ENCODE measurements at places on chromosomes 7 and 10.

DNA sequence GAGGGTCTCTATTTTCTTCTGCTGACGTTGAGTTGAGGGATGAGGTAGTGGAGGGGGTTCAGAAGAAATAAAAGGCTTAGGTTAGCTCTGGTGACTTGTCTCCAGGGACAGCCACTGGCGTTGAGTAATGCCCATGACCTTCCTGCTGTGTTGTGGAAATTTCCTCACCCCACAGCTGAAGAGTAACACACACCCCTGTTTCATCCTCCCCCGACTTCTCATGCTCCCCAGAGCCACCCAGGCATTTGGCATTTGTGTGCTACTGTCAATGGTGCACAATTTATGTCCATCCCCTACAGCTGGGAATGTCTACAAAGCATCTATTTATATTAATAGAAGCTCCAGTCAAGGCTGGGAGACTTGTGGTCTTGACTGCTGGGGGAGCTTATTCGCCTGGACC, 4.7 kb upstream of the TMEM72 start:
- no peak for DNase-seq

GRCh38 chr7:68414631-68415425, 1183.4 kb upstream of the AUTS2 start:
- no peak for DNase-seq

DNA sequence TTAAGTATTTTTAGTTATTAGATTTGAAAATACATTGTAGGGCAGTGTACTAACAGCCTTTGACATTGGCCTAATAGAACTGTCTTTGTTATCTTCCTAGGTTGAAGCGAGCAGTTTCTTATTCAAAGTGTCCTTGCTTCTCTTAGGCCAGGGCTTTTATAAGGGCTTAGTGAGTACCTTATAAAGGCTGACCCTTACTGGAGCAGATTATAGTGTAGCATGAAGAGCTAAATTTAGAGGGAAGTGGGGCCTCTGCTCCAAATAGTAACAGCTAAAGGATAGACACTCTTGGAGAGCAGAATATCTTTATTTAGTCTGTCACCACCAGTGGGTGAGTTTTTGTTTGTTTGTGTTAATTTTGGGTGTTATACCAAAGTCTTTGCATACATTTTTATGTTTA, 15.9 kb downstream of the BZW2 start:
- no peak for DNase-seq

DNA sequence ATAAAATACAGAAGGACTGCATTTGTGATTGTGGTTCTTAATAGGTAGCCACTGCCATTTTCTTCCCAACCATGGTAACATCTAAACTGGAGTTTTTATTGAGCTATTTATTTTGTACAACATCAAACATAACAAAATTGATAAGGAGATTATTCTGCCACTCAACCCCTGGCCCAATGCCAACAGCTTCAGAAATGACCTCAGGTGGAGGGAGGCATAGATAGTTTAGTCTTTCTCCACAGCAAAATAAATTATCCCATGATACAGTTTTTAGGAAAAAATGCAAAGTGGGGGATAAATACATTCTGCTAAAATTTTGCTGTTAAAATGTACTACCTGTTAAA, 57.6 kb downstream of the LRRTM3 start:
- no peak for DNase-seq

DNA sequence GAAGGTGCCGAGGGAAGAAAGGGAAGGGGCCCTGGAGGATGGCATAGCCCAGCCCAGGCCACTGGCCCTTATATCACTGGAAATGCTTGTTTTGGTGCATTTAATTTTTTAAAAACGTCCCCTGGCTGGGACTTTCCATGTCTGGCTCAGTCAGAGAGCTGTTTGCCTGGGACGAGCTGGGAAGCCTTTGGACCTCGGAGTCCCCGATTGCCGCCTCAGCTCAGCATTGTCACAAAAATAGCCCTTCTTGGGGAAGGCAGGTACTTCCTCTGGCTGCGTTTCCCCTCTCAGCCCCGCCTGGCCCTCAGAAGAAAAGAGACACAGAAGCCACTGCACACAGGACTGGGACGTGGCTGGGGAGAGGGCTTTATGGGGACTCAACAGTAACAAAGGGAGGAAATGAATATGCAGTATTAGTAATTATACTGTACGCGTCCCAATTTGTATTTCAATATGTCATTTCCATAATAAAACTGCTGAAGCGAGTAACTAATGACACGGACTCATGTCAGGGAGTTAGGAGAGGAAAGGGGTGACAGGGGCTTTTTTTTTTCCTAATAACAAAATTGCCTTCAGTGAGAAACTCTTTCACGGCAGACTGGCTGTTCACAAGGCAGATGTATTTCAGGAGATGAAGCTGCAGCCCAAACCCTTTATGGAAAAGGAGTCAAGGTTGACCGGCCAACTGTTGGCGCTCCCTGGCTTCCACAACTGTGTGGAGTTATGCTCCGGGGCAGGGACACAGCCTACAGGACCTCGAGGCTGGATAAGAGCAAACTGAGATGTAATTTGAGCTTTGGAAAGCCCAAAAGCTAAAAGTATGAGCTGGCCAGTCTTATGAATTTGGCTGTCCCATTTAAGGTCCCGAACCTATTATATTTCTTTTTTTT, 31.0 kb upstream of the MXI1 start:
- DNase-seq = no peak

DNA sequence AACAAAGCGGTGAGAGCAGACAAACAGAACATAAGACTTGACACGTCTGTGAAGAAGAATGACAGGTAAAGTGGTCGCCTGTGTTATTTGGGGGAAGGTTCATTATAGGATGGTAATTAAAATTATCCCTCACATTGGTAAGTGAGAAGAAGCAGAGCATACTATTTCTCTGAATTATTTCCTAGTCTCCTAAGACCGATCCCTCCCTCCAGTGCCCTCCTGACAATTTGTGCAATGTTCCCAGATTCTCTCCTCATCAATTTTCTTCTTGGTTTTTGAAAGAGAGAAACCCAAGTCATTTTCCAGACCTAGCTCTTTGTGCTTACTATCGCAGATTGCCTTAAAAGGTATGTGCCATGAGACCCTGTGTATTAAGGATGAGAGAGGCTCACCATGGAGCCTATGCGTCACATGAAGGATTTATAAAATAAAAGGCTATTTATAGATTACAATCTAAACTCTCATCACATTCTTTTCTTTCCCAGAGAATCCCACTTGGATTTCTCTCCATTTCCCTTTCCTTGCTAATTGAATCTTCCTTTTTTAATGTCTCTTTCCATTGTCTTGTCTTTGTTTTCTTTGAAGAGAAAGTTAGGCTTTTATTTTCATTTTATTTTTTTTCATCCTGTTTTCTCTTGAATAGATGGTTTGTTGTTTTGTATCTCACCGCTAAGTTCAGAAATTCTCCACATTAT, 112.0 kb downstream of the PPP1R3A start:
- DNase-seq = no peak

GRCh38 chr10:96415891-96416554, 57.2 kb upstream of the OPALIN start:
- no peak for DNase-seq

- DNase-seq = no peak
Observed at GRCh38 chr7:48355346-48355745, 184.1 kb downstream of the ABCA13 start.

GRCh38 chr7:117212969-117213877, 109.6 kb downstream of the WNT2 start:
- peak; percentile 9 for DNase-seq

- DNase-seq = no peak
Observed at GRCh38 chr10:44962870-44963738, 3.5 kb downstream of the RASSF4 start.

DNA sequence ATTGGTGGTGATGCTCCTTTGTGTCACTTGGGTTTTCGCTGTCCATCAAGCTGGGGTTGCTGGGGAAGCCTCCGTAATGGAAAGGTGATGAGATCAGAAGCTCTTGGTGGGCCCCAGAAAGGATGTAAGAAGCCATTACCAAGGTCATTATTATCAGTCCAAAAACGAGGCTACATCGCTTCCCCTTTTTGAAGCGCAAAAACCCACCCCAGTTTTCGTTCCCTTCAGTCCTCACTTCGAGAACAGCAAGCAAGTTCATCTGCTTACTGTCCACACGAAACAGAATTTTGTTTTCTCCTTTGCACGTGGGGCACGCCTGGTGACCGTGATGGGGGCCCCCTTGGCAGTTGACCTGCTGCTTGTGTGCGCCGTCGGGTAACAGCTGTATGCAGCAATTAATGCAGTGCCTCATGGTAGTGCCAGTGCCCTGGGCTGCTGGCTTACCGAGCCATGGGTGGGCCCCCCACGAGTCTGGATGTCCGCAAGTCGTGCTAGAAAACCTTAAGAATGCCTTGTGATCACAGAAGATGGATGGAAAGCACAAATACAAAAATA, 47.5 kb downstream of the CHST15 start:
- DNase-seq = no peak

DNA sequence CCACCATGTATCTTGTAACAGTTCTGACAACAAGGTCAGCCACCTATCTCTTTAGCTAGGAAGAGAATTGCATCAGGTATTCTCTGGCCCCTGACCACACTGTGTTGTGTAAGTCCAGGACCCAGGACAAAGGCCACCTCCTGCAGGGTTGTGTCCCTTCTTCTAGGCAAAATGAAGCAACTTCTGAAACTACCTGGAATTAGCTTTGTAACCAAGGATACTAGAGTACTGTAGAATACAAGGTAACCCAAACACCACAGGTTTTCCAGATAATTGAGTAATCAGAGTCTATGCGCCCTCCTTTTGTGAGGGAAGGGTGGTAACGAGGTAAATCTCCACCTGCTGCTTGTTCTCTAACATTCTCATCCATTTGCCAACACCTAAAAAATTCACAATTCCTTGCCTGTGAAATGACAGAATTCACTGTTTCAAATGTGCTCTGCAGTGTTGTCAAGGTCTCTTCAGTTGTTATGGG, 51.7 kb downstream of the SGMS1 start:
- DNase-seq = no peak

- DNase-seq = no peak
Observed at GRCh38 chr10:13536674-13537366, 8.0 kb upstream of the BEND7 start.

GRCh38 chr10:99368646-99369045, 39.5 kb downstream of the CNNM1 start:
- DNase-seq = no peak

DNA sequence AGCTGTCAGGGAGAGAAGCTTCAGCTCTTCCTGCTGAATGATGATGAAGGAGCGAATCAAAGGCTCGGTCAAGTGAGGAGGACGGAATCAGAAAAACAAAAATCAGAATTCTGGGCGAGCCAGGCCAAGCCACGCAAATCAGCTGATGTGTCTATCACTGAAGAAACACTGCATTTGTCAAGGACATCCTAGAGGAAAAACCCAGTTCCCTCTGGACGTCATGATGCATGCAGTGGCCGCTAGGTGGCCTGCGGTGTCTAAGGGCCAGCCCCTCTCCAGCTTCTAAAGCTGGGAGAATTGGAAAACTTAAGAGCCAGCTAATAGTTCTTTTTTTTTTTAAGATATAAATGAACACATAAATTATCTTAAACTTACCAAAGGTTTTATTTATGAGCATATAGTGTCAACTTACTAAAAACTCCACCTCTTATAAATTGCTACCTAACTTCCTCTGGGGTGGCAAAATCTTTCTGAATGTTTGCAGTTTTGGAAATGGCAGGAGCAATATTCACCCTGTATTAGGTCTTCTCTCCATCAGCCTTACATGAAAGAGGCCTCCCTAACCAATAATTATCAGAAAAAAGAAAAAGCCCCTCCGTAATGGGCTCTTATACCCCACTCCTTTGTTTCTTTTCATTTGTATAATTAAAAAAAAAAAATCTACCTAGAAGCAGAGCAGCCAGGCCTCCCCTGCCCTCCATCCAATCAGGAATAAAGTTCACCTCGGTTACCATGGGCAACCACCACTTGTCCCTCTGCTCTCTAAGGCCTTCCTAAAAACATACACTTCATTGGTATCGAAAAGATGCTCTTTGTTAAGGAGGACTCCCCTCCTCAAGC, 186.8 kb downstream of the USP6NL start:
- DNase-seq = no peak

DNA sequence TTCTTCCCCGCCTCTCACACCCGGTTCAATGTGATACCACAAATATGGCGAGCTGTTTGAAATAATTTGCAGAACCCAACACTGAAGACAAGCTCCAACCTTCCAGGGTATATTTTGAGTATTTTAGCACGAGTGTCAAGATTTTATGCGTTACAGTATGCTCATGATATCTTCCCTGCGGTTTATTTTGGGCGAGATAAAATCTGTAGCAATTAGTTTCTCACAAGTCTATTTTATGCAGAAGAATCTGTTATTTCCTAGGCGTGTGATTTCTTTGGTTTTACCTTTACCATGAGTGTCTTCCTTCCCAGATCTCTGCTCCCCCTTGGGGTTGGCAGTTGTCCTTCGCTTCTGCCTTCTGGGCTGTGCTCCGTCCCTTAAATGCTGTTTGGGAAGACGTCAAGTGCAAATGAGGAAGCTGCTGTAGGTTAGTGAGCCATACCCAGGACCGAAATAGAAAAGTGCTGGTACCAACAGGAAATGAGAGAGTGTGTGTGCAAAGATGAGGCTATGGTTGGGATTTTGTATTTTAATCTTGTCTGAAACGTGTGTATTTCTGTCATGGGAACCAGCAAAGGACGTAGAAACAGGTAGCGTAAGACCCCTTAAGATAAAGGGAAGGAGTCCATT, 299.8 kb downstream of the KLF6 start:
- DNase-seq = no peak

DNA sequence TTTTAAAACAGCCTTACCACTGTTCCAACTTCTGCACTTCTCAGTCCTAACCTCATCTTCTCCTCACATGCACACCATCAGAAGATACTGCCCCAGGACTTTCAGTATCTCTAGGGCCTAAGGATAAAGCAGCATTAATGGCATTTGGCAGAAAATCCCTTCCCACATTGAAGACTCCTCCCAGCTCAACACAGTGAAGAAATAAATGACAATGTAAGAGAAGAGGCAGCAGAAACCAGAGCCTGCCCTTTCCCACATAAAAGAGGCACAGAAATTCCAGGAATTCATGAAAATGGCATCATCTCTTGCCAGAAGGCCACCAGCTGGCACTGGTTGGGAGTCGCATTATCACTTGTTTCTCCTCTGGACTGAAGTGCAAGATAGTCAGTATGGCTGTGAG, 3.7 kb downstream of the GCC1 start:
- DNase-seq = no peak

DNA sequence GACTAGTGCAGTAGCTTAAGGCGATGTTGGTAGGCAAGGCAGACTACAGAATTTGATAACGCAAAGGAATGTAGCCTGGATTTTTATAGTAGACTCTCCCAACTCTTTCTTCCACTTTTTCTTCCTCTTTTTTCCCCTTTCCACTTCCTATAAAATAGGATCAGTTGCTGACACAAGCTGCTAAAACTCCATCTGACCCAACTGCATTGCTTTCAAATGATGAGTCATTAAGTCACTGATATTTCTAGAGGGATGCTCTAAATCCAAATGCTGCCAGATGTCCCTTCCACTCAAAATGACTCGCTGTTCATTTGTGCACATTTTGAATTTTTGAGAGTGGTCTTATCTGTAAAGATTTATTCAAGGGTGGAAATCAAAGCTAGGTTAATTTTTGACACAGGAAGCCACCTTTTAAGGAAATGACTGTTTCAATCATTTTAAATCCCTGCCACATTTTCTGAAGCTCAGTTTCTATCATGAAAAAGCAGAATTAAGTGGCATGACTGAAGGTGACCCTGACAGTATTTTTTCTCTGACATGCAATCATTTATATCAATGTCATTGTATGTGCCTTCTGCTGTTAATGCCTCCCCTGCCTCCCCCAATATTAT, 25.8 kb upstream of the SFMBT2 start:
- no peak for DNase-seq

GRCh38 chr7:90540406-90540805, 55.7 kb upstream of the CDK14 start:
- no peak for DNase-seq

- no peak for DNase-seq
Observed at GRCh38 chr7:38411404-38411803, 138.0 kb upstream of the TARP start.

Data from activated T-helper 1 cell treated with anti-CD3 and anti-CD28 coated beads, Interleukin-12 subunit alpha, Interleukin-12 subunit beta, Interleukin-2, Interleukin-4 antibody, amounts not matched to agents 30 ng/mL and 10 ng/mL and 1 ng/mL, durations not matched to agents 14 hours and 24 hours and 36 hours (primary cell).